IPS DF 19.7 (cell line): ENCODE measurements at places on chromosomes 13 and 19.

- DNase-seq, result no peak
Measured at GRCh38 chr13:112846411-112847115, 122.5 kb upstream of the MCF2L start.

DNA sequence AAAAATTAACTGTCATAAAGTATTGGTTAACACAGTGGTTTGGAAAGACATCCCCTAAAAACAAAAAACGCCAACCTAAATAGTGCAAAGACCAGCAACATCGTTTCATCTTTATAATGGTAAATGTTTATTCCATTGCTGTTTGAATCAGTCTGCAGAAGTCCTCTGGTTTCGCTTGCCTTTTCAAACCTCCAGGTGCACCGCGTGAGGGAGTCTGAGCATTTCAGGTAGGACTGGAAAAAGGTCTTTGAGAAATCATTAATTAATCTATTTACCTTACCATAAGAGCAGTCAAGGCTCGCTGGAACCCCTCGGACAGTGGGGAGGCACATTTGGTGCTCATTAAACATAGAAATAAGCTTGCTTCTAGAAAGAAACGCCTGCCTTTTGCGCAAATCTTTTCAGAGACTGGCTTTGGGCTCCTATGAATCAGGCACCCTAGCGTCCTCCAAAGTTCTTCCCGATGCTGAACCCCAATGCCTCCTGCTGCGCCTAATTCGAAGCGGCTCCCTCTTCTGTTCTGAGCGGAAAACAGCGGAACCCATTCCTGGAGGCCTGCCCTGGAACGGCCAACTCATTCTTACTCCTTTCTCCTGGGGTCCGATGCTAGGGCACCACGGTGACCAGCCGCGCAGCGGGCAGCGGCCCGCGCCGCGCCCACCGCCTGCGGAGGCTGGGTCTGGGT, 951 bp upstream of the MTUS2 start:
- DNase-seq, result no peak

GRCh38 chr13:69947582-69947981, 160.0 kb upstream of the ATXN8OS start:
- no peak for DNase-seq

GRCh38 chr19:51702103-51702824, 9.1 kb downstream of the SPACA6 start:
- no peak for DNase-seq

- no peak for DNase-seq
Measured at GRCh38 chr13:33261387-33262061, 24.0 kb downstream of the STARD13 start.

DNA sequence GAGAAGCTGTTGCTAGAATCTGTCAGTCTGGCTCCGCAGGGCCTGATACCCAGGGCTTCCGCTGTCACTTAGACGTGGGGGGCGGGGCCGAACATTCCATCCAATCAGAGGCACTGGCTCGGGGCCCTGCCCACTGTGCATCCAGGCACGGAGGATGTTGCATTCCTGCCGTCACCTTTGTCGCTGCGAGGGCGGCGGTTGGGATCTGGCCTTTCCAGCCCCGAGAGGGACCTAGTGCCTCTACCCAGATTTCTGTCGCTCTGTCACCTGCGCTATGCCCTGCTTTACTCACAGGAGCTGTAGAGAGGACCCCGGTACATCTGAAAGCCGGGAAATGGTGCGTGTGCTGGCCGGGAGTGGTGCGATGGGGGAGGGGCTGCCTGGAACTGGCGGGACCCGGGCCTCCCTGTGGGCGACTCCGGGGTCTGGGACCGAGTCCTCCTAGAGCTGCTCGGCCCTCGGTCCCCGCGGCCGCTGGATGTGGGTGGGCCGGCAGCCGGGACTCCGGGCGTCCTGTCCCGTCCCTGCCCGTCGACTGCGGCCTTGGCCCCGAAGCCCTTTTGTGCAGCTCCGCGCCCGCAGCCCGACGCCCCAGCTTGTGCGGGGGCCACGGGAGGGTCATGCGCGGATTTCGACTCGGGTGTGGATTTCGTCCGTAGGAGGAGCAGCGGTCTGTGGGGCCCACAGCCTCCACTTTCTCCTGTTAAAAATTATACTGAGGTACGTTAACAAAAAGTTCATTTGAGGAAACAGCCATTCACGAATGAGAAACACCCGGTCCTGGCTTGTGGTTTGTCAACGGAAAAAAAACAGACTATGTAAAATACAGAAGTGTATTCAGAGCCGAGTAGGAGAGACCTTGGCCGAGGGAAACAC, at the start of gene ZNF439:
TSS of gene ZNF439 (plus strand) at position 133 of the 876 bp plus-strand sequence. CDS start at position 275, 142 bp downstream.
- DNase-seq, result peak; percentile 17
